Right cardiac atrium (tissue), 5 donors: ENCODE measurements at places on chromosomes 11 and 22. TPM values are rescaled to one million over a fixed set of nuclear protein-coding genes. Genes with fewer than 3 reads are reported as not detected.

Gene HORMAD2
- total RNA-seq: not detected

Gene OR51B2
- not detected for total RNA-seq

Gene LIPT2
- total RNA-seq: 3.6 TPM

Gene CDC42EP2
- total RNA-seq: 9.1 TPM

Gene NLRP14
- not detected for total RNA-seq

Gene TYMP
- 19.0 TPM for total RNA-seq

Gene OR2D2
- total RNA-seq: not detected

Gene CD6
- 0.71 TPM for total RNA-seq

Gene PARVA
- 81.8 TPM for total RNA-seq

Gene ZNF214
- total RNA-seq: 2.1 TPM

Gene PGA5
- 0.54 TPM for total RNA-seq

Gene SLCO2B1
- total RNA-seq: 23.0 TPM

Gene RIN1
- total RNA-seq: 2.4 TPM

Gene CHRDL2
- total RNA-seq: 11.8 TPM

Gene ENDOD1
- total RNA-seq: 14.6 TPM

Gene MAPK8IP1
- 5.8 TPM for total RNA-seq

Gene KIAA1671
- 19.9 TPM for total RNA-seq

Gene OR52E8
- not detected for total RNA-seq

DNA sequence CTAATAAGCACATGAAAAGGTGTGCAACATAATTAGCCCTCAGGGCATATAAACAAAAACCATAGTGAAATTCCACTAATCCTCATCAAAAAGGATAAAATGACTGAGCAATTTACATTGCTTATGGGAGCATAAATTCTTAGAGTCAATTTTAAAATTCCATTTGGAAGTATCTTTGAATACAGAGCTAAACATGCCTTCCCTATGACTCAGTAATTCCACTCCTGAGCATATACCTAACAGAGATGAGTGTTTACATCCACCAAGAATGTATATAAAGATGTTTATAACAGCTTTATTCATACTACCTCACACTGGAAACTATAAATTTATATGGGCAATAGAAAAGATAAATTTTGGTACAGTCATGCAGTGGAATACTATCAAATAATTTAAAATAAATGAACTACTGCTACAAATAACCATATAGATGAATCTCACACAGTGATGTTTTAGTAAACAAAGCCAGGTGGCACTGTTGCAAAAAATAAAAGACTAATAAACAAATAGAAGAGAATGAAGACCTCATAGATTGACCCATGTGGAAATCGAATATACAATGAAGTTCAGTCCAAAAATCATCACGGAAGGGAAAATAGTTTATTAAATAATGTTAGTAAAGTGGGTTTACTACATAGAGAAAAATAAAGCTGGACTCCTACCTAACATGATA lies 8.2 kb upstream of the OR2D2 start:
- no peak for DNase-seq

DNA sequence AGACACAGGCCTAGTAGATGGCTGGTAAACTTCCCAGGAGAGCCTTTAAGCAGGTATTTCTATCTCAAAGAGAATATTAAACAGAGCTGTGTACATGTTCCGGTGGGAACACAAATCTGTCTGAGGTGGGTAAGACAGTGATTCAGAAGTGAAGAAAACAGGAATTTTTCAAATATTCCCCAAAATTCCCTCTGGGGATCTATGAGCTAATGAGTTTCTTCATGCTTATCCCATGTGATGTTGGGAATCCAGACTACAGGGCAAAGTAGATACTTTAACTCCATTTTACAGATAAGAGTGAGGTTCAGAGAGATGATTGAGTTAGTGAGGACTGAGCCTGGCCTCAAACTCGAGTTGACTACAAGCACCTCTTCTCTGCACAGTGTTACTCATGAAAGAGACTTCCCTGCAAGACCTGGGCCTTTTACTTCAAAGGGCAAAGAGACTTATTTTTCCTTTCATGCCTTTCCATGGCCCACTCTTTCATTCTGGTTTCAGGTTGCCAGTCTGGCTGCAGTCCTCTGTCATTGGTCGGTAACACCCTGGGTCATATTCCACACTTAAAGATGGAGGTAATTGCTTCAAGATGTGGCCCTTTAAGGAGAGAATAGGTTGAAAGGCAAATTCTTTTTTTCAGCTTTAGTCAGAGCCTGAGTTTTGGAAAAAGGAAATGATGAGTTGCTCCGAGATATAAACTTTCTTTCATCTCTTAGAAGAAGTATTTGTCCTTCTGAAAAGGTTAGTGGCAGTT lies 70.1 kb downstream of the CYB5R2 start:
- no peak for DNase-seq

DNA sequence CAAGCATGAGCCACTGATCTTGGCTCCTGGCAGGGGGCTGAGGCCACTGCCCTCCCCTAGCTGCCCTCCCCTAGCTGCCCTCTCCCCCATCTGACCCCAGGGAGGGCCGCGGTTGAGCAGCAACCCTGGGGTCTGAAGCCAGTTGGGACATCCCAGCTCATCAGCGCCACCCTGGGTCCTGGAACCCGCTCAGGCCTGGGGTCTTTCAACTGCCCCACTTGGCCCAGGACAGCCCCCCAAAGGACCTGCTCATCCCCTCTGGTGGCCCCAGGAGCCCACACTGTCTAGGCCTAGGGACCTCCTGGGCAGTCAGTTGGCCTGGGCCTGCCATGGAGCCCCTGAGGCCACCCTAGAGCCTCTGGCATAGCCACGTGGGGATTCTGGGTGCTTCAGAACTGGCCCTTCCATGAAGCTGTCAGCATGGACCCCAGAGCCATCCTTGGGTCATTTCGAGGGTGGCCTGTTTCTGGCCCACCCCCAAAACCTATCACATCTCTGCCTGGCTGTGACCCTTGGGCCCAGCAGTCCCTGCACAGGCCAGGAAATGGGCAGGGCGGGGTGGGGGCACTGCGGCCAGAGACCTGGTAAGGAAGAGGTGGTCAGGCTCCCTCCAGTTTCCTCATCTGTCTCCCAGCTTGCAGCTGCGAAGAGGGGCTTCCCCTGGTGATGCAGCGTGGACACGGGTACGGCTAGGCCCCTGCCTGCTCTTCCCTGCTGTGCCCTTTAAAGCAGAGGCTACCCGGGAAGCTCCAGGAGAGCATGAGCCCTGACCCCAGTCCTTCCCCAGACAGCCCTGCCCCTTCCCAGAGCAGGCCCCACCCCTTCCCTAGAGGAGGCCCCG lies 37.9 kb downstream of the MUC2 start:
- peak; percentile 13 for DNase-seq

DNA sequence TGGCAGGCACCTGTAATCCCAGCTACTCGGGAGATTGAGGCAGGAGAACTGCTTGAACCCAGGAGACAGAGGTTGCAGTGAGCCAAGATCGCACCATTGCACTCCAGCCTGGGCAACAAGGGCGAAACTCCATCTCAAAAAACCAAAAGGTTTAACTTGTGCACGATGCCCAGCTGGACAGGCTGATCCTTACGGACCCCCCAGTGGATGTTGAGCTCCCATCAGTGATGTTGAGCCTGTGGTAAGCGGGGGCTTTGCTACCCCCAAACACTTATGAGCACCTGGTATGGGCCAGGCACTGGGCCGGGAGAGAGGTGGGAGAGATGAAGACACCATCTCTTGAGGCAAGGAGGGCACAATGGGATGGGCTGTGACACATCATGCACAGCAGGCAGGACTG lies 7.4 kb upstream of the SERPIND1 start:
- DNase-seq: no peak

DNA sequence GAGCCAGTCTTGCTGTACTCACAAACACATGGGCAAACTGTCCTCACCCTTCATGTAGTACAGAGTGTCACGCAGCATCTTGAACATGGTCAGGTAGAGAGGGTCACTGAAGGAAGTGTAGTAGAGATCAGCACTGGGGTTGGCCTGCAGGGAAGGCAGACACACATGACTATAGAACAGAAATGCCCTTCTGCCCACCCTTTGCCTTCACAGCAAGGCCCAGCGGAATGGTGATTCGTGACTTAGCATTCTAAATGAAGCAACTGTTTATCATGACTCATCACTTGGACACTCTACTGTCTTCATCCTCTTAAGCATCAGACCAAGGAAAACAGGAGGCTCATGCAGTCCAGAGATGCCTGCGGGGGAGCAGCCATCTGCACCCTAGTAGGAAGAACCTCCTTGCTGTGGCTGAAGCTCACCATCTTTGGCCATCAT lies 33.4 kb downstream of the SERPIND1 start:
- no peak for DNase-seq

- DNase-seq: no peak
Measured at GRCh38 chr11:36601155-36601554, 3.1 kb upstream of the RAG2 start.

DNA sequence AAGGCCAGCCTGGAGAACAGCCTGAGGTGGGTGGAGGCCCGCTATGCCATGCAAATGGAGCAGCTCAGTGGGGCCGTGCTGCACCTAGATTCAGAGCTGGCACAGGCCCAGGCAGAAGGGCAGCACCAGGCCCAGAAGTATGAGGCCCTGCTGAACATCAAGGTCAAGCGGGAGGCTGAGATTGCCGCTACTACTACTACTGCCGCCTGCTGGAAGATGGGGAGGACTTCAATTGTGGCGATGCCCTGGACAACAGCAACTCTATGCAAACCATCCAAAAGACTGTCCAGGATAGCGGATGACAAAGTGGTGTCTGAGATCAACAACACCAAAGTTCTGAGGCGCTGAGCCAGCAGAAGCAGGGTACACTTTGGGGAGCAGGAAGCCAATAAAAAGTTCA lies 3.1 kb upstream of the TMEM218 start:
- DNase-seq: no peak

GRCh38 chr22:43007519-43008102 lies 7.3 kb downstream of the PACSIN2 start:
- no peak for DNase-seq

DNA sequence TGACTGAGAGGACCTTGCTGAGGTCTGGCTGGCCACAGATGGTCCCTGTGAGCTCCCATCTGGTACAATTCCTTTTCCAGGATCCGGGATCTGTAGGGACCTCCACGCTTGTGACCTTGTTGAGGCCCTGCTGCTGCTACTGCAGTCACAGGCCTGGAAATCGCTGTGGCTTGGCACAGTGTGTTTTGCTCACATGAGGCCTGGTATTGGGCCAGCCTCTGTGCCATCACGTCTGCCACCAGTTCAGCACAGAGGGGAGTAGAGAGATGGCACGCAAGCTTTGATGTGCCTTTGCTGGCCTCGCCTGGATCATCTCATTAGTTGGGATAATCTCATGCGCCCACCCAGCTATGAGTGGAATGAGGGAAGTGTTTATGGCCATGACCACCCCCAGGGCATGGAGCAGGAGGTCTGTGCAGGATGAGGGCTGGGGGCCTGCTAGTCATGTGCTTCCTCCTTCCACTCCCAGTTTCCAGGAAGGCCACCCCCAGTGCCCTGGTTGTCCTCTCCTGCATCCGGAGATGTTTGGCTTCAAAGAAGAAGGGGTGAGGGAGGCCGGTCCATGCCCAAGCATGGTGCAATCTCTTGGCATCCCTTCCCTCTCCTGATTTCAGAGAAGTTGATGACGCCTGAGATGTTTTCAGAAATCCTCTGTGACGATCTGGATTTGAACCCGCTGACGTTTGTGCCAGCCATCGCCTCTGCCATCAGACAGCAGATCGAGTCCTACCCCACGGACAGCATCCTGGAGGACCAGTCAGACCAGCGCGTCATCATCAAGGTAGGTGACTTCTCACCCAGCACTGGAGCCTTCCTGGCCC lies 22.4 kb downstream of the DERL3 start:
- DNase-seq: peak; percentile 74

DNA sequence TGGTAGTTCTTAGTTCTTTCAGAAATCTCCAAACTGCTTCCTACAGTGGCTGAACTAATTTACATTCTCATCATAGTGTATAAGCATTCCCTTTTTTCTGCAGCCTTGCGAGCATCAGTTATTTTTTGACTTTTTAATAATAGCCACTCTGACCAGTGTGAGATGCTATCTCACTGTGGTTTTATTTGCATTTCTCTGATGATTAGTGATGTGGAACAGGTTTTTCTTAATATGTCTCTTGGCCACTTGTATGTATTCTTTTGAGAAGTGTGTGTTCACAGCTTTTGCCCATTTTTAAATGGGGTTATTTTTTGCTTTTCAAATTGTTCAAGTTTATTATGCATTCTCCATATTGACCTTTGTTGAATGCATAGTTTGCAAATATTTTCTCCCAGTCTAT lies 459.3 kb downstream of the NTM start:
- no peak for DNase-seq

GRCh38 chr11:82930229-82930628 lies 28.7 kb downstream of the DDIAS start:
- no peak for DNase-seq

DNA sequence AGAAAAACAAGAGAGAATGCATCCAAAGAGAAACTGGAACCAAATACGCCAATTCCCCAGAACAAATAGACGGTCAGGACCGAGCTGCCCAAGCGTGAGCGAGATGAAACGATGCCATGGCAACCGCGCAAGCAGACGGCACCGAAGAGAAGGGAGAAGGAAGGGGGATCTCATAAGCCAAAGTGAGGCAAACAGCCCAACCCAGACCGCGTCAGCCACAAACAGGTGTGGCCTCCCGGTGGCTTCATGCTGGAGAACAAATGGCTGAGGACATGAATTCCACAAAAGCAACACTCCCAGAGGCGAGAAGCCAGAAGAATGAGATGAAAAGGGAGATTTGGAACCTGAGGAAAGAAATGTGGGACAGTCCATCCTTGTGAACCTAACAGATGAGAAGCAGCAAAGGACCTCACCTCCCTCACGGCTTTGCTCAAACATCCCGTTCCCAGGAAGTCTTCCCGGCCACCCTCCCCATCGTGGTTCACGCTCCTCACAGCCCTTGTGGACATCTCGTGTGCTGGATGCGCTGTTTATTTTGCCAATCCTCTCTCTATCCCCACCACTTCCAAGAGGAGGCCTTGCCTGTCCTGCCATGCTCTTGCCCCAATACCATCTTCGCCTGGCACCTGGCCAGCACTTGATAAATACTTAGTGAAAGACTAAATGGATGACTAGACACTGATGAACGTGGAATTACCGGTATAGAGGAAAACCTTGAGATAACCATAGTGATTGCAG lies 89.1 kb upstream of the RTL6 start:
- peak; percentile 22 for DNase-seq

DNA sequence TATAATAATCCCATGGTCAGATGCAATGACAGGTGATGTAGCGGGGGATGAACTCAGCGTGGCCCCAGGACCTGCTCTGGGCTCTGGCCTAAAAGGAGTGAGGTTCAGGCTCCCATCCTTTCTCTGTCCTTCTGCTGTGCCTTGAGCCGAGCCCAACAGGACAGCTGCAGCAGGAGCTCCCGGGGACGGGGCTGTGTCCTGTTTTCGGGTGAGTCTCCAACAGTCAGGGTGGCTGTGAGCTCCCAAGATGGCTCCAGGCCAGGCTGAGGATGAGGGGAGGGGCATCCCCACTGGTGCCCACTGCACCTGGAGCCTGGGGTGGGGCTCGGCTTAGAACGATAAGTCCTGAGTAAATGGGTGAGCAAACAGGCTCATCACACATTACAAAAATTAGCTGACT lies 1385.0 kb downstream of the BRD1 start:
- DNase-seq: no peak

- no peak for DNase-seq
Measured at GRCh38 chr22:48382197-48382596, 1445.5 kb downstream of the BRD1 start.
